Esophagus squamous epithelium (tissue), 5 donors: ENCODE measurements at places on chromosomes 5 and 9.

DNA sequence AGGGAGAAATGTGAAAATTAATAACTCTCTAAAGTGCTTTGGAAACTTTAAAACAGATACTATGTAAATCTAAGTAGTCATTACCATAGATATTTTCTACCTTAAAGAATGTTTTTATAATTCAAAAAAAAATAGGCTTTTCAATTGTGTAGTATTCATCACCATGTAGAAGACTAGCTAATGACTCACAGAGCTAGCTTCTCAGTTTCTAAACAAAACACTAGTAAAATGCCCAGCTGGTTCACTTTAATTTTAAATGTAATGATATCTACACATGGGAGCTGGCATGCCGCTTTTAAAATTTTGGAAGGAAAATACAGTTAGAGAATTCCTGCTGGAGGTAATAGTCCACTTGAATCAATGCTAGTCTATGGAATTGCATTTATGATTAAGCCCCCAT is 509.8 kb downstream of the CSNK1G3 start:
- DNase-seq: no peak

GRCh38 chr9:92747459-92748232 is 17.0 kb downstream of the BICD2 start:
- no peak for DNase-seq

DNA sequence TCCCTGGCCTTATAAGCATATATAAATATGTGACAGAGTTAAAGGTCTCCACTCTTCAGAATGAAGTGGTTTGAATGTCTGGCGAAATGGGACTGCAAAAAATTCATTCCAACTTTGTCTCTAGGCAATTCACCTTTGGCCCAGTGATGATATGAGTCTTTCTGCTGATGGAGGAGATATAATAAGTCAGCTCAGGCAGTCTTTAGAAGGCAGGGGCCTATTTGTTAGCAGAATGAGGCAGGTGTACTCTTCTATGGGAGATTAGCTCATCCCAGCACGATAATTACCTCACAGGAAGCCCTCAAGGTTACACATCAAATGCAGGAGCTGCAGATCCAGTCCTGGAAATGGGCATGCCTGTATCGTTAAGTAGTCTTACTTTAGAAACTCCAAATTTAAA is 300.5 kb downstream of the NR2F1-AS1 start:
- DNase-seq: no peak

- no peak for DNase-seq
Measured at GRCh38 chr5:77983482-77984199, 207.5 kb upstream of the TBCA start.

DNA sequence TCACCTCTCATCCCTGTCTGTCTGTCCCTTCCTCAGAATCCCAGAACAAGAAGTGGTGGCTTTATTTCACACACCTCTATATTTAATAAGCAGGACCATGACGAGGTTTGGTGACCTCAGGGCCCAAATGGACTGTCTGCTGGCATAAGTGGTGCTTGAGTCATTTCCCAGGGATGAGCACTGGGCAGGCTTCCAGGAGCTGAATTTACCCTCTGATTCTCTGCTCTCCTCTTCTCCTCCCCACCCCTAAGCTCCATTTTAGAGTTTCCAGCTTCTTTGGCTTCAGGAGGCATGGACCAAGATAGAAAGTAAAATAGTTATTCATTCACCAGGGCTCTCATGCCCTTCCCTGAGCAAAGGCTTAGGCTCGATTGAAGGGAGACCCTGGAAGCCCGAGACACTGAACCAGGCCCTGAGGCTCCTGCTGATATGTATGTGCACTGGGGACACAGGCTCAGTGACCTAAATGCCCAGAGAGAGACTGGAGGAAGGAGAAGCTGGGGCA is 69.1 kb downstream of the PPARGC1B start:
- DNase-seq: no peak

DNA sequence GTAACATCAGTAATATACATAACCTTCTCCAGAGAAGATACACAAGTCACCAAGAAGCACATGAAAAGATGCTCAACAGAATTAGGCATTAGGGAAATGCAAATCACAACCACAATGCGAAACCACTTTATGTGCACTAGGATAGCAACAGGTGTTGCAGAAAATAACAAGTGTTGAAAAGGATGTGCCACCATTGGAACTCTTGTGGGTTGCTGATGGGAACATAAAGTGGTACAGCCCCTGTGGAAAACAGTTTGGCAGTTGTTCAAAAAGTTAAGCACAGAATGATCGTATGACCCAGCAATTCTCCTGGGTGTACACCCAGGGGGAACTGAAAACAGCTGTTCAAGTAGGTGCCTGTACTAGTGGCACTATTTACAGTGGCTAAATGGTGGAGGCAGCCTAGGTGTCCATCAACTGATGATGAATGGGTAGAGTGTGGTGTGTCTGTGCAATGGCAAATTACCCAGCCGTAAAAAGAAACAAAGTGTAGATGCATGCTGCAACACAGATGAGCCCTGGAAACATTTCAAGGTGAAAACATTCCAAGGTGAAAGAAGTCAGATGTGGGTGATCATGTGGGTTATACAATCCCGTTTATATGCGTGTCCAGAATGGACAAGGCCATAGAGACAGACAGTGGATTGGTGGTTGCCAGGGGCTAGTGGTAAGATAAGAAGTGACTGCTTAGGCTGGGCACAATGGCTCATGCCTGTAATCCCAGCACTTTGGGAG is 27.2 kb downstream of the CCDC69 start:
- DNase-seq: no peak

DNA sequence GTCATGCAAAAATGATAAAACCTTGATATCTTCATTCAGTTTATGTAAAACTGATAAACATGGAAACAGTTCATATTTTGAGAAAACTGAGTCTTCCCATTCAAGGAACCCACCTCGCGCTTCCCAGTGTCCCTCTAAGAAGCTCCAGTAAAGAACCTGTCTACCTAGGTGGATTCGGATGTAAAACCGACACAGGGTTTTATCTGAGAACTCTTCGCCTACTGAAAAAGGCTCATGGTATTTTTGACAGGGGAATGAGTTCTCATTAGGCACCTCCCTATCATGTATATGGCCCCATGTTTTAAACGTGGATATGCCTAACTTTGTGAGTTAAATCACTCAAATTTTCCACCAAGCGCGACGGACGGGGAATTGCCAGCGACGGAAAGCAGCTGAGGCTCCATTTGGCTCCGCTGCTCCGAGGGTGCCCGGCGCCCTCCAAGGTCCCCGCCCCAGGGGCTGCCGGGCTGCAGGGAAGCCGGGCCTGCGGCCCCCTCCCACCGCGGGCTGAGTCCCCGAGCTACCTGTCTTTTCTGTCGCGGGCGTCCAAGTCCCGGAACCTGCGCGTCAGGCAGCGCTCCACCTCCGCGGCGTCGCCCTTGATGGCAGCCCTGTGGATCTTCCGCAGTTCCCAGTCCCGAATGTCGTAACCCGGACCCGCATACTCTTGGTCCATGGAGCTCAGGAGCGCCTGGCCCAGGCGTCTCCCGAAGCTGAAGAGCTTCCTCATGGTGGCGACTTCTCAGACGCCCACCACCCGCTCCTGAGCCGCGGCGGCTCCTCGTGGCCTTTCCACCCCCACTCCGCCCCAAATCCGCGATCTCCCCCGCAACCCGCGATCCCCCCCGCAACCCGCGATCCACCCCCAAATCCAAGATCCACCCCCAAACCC is 594 bp downstream of the ANKRD18A start:
- DNase-seq: no peak

GRCh38 chr9:93617273-93617672 is 40.9 kb downstream of the PHF2 start:
- DNase-seq: no peak

DNA sequence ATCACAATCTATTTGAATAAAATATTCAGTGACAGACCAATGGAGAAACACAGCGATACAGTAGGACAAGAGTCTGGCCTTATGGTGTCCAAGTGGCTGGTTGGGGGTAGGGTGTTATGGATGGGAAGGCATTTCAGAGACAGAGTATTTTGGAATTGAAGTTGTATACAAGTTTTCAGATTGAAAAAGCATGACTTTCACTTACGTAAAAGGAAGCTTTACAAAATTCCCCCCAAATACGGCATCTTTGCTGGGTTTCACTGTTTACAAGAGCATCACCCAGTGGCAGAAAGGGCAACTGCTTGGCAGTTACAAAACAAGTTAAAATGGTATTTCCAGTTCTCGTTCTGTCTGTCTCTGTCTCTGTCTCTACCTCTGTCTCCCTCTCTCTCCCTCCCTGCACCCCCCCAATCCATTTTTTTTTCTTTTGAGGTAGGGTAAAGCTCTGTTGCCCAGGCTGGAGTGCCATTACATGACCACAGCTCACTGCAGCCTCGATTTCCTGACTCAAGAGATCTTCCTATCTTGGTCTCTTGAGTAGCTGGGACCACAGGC is 86.2 kb downstream of the PTPN3 start:
- no peak for DNase-seq

DNA sequence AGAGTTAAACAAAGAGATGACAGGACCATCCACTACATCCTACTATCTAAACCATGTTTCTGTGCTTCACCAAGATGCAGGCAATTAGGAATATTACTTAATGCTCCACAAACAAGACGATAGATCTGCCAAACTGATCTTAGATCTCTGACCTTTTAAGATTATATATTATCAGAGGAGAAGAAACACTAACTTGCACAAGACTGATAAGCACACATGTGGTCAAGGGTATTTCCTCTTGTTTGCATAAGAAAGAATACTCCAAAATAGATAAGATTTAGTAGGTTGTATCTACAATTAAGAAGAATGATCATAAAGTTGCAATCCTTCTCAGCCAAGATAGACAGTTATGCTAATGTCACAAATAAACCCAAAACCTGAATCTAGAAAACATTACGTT is 601.0 kb upstream of the ACO1 start:
- no peak for DNase-seq

GRCh38 chr5:23411994-23412393 is 95.4 kb upstream of the PRDM9 start:
- DNase-seq: no peak

GRCh38 chr5:33737697-33738096 is 154.1 kb downstream of the ADAMTS12 start:
- no peak for DNase-seq

GRCh38 chr9:80156756-80157472 is 585.1 kb downstream of the TLE4 start:
- no peak for DNase-seq

GRCh38 chr5:75055727-75056144 is 3.4 kb upstream of the GCNT4 start:
- no peak for DNase-seq

GRCh38 chr9:127136880-127137639 is 14.6 kb upstream of the ANGPTL2 start:
- no peak for DNase-seq

- DNase-seq: no peak
Measured at GRCh38 chr5:134070725-134071613, 43.5 kb upstream of the TCF7 start.

GRCh38 chr5:169300468-169301385 is at the start of gene SLIT3:
Gene SLIT3 (minus strand): TSS chr5:169301139. CDS start chr5:169300709, 430 bp downstream.
- DNase-seq: no peak

GRCh38 chr5:134578578-134579283 is 53.3 kb downstream of the JADE2 start:
- no peak for DNase-seq

DNA sequence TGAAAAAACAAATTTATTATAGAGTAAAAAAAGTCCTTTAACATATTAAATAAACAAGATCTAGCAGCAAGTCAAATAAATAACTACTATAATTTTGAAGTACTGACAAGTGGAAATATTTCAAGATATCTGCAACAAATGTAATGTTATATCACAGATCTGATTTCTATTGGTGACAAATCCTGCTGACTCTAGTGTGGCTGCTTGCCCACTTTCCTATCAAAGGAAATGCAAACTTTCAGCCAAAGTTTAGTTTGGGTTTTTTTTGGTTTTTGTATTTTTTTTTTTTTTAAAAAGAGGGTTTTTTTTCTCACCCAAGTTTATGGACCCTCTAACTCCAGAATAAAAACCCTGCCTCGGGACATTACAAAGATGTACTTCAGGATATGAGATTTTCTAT is 12.9 kb downstream of the ADRA1B start:
- no peak for DNase-seq

GRCh38 chr9:86903734-86904085 is 43.6 kb downstream of the GAS1 start:
- no peak for DNase-seq

DNA sequence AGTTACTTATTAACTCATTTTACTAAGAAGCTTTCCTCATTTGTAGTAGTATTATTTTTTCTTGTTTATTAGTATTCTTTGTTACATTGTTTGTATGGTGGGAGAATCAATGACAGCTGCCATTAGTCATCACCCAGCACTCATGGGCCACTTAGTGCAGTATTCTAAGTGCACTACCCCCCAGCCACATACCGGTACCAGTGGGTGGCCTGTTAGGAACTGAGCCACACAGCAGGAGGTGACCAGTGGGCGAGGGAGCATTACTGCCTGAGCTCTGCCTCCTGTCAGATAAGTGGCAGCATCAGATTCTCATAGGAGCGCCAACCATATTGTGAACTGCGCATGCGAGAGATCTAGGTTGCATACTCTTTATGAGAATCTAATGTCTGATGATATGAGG is 24.2 kb upstream of the CAMLG start:
- no peak for DNase-seq

GRCh38 chr5:148465381-148466235 is 81.8 kb downstream of the FBXO38 start:
- no peak for DNase-seq

- DNase-seq: no peak
Measured at GRCh38 chr9:88990729-88991065, 571 bp upstream of the S1PR3 start.

DNA sequence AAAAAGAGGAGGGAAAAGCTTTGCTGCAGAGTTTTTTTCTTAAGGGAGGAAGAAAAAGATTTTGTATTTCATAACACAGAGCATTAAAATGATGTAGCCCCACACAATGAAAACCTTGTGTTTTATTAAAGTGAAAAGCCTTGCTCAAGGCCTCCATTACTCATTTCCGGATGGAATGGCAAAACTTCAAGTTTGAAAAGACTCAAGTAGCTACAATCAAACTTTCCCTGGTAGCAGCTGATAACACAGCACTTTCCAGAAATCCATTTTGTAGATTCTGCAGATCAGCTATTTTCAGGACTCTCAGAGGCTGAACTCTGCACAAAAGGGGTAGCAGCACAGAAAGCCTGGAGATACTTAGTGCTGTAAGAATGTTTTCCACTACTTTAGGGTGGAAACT is 374.8 kb downstream of the NFIB start:
- DNase-seq: no peak
